PC-3 (cell line): ENCODE measurements at places on chromosomes 1 and 21. TPM values are rescaled to one million over a fixed set of nuclear protein-coding genes. Genes with fewer than 3 reads are reported as not detected.

GRCh38 chr1:89363638-89364536 is at the start of gene GBP6:
TSS of gene GBP6 (plus strand) at chr1:89364059. CDS start at chr1:89368552, 4,493 bp downstream.
- H3K4me3 ChIP-seq, result no peak within 1 kb of the TSS
- H3K4me1 ChIP-seq, result peaks cover 23% of the 10 kb centered on the region
- peak; percentile 55 for DNase-seq
- H3K36me3 ChIP-seq, result no peaks in the 10 kb centered on the region
- H3K27ac ChIP-seq, result peak within 1 kb of the TSS; percentile 88

BRINP3 gene
- not detected in 2 replicates for total RNA-seq

- H3K27ac ChIP-seq, result peak overlapping the region; percentile 98
- peak overlapping the region; percentile 23; the same call in 1 of the 2 replicates for H3K4me3 ChIP-seq
- no peaks in the 10 kb centered on the region for H3K27me3 ChIP-seq
- DNase-seq, result peak; percentile 96
- peaks cover 41% of the 10 kb centered on the region for H3K4me1 ChIP-seq
- H3K36me3 ChIP-seq, result no peaks in the 10 kb centered on the region
These were observed 143.9 kb downstream of the KAZN start for GRCh38 chr1:14742181-14742980.

DNA sequence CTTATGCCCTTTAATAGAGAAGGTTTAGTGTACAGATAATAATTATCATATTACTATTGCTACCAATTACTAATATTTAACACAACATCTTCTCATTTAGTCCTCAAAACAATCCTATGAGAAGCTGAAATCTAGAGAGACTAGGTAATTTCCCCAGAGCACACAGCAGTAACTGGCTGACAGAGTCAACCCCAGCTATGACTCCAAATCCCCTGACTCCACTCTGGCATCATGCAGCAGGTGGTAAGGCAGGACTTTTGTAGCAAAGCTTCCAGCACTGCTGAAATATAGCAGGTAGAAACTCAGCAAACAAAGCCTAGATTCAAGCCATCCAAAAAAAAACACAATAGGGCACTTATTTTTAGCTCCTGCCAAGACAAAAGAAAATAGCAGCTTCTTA is 79.3 kb upstream of the RGS2 start:
- no peak overlapping the region for H3K4me3 ChIP-seq
- no peak for DNase-seq
- H3K4me1 ChIP-seq, result peaks cover 5% of the 10 kb centered on the region; the same call in 1 of the 2 replicates
- no peaks in the 10 kb centered on the region for H3K27me3 ChIP-seq

DNA sequence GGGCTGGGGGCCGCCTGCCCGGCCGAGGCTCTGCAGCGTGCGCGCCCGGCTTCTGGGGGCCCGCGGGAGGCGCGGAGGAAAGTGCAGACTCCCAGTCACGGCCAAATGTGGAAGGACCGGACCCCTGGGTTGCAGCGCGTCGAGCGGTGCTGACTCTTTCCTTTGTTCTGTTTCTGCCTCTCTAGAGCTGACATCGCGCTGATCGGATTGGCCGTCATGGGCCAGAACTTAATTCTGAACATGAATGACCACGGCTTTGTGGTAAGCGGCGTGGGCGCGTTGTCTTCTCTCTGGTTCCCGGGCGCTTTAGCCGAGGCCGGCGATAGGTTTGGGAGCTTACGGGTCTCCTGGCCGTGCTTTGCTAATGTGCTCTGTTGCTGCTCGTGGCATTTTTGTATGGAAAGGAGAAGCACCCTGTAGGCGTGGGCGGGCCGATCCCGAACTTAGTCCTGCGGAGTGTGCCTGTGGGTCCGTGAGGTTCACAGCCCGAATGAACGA is 629 bp downstream of the PGD start:
- peaks cover 21% of the 10 kb centered on the region for H3K36me3 ChIP-seq
- peak overlapping the region; percentile 95 for H3K4me3 ChIP-seq
- DNase-seq, result no peak
- peaks cover 21% of the 10 kb centered on the region for H3K4me1 ChIP-seq
- H3K27me3 ChIP-seq, result no peaks in the 10 kb centered on the region

- H3K27me3 ChIP-seq, result peaks cover 89% of the 10 kb centered on the region
- no peak overlapping the region for H3K27ac ChIP-seq
- H3K36me3 ChIP-seq, result no peaks in the 10 kb centered on the region
- H3K4me3 ChIP-seq, result peak overlapping the region; percentile 22
- H3K4me1 ChIP-seq, result no peaks in the 10 kb centered on the region
These were observed 2.8 kb upstream of the CD1D start for GRCh38 chr1:158177700-158178450.

DNA sequence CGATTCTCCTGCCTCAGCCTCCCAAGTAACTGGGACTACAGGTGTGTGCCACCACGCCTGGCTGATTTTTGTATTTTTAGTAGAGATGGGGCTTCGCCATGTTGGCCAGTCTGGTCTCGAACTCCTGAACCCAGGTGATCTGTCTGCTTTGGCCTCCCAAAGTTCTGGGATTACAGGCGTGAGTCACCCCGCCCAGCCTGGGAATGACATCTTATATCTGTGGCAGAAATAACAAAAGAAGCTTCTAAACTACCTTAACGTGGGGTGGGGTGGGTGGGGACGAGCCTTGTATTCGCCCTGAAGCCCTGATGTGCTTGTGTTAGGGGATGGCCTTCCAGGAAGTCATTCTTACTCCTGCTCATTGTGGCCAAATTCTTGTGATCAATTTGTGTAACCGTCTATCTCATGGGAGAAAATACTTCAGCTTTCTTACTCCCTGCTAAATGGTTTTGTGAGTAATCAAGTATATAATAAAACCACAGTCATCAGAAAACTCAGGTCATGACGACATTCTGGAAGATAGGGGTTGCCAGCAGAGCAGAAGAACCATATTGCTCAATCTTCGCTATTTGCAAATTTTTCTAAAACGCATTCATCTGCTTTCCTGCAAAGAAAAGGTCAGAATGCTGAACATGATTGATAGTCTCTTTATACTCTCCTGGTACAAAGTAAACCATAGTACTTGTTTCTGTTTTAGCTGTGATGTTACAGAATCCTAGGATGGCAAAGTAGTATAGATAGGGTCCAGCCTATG is 63.2 kb downstream of the DIRAS3 start:
- H3K4me3 ChIP-seq, result no peak overlapping the region
- peak overlapping the region; percentile 75 for H3K27ac ChIP-seq
- H3K36me3 ChIP-seq, result no peaks in the 10 kb centered on the region
- peak; percentile 68 for DNase-seq
- H3K4me1 ChIP-seq, result peaks cover 6% of the 10 kb centered on the region; the same call in 1 of the 2 replicates
- no peaks in the 10 kb centered on the region for H3K27me3 ChIP-seq

GPX7 gene
- not detected in 2 replicates for total RNA-seq

- peaks cover 28% of the 10 kb centered on the region for H3K4me1 ChIP-seq
- DNase-seq, result no peak
- no peak overlapping the region for H3K27ac ChIP-seq
- H3K4me3 ChIP-seq, result no peak overlapping the region
- no peaks in the 10 kb centered on the region for H3K36me3 ChIP-seq
- no peaks in the 10 kb centered on the region for H3K27me3 ChIP-seq
These were observed 101.8 kb downstream of the CLIC6 start for GRCh38 chr21:34770576-34770975.

NMNAT2 gene
- 6.0 and 6.6 TPM in 2 replicates for total RNA-seq

DNA sequence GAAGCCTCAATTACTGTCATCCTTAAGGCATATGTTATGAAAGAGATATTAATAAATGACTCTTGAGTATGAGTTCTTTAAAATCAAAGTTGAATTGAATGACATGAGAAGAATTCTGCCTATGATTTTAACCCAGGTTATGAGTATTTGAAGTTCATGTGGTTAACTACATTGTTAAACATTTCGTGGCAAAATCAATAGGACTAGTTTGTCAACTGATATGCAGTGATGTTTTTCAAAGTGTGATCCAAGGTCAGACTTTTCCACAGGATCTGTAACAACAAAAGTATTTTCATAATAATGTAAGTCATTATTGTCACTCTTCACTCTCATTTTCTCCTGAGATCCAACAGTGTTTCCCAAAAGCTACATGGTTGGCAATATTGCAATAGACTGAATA is 189.5 kb downstream of the DENND1B start:
- no peak overlapping the region for H3K27ac ChIP-seq
- no peak for DNase-seq
- H3K4me1 ChIP-seq, result no peaks in the 10 kb centered on the region
- H3K27me3 ChIP-seq, result no peaks in the 10 kb centered on the region
- no peak overlapping the region for H3K4me3 ChIP-seq
- H3K36me3 ChIP-seq, result no peaks in the 10 kb centered on the region; the same call in 1 of the 2 replicates

SPRR2G gene
- not detected in 2 replicates for total RNA-seq

- no peaks in the 10 kb centered on the region for H3K36me3 ChIP-seq
- no peak overlapping the region for H3K4me3 ChIP-seq
- H3K27ac ChIP-seq, result no peak overlapping the region
These were observed 63.5 kb downstream of the ETS2 start for GRCh38 chr21:38869196-38869595.

DNA sequence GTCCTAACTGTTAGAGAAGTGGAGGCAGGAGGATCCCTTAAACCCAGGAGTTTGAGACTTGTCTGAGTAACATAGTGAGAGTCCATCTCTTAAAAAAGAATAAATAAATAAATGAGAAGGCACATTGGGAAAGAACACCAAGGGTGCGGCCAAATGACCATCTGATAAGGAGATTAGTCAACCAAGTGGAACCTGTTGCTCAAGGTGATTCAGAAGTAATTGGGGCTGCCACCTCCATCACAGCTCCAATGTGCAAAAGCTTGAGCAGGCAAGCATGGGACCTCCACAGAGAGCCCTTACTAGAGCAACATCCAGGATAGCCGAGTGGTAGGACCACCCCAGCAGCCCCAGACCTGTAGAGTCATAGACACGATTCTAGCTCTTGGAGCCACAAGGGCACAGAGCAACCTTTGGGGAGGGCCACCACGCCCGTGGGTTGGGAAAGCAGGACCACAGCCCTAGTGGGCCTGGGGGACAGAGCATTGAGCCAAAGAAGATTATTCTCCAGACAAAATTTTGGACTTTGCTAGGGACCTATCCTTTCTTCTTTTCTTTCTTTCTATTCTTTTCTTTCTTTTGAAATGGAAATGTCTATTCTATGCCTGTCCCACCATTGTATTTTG is 40.9 kb downstream of the KCNK1 start:
- H3K4me1 ChIP-seq, result peaks cover 49% of the 10 kb centered on the region
- H3K4me3 ChIP-seq, result peak overlapping the region; percentile 42; the same call in 1 of the 2 replicates
- peak overlapping the region; percentile 93 for H3K27ac ChIP-seq
- H3K36me3 ChIP-seq, result no peaks in the 10 kb centered on the region

GRCh38 chr1:89041119-89041641 is 18.5 kb upstream of the GBP3 start:
- no peaks in the 10 kb centered on the region for H3K27me3 ChIP-seq
- H3K4me1 ChIP-seq, result peaks cover 20% of the 10 kb centered on the region
- H3K4me3 ChIP-seq, result peak overlapping the region; percentile 45
- peak overlapping the region; percentile 81 for H3K27ac ChIP-seq
- peak; percentile 90 for DNase-seq
- H3K36me3 ChIP-seq, result no peaks in the 10 kb centered on the region

GRCh38 chr1:17839641-17840196 is 84.6 kb downstream of the ACTL8 start:
- H3K36me3 ChIP-seq, result no peaks in the 10 kb centered on the region
- peaks cover 6% of the 10 kb centered on the region for H3K27me3 ChIP-seq
- H3K4me3 ChIP-seq, result no peak overlapping the region
- no peaks in the 10 kb centered on the region for H3K4me1 ChIP-seq
- DNase-seq, result no peak
- H3K27ac ChIP-seq, result no peak overlapping the region

- peaks cover 8% of the 10 kb centered on the region for H3K4me1 ChIP-seq
- H3K27ac ChIP-seq, result no peak overlapping the region
- H3K27me3 ChIP-seq, result peaks cover 60% of the 10 kb centered on the region
These were observed 283.1 kb downstream of the GRIK1 start for GRCh38 chr21:29656504-29657239.

GRCh38 chr1:78831731-78832360 is 174.7 kb downstream of the ADGRL4 start:
- H3K27ac ChIP-seq, result peak overlapping the region; percentile 87
- H3K36me3 ChIP-seq, result no peaks in the 10 kb centered on the region
- peaks cover 40% of the 10 kb centered on the region for H3K4me1 ChIP-seq
- peak; percentile 95 for DNase-seq
- no peak overlapping the region for H3K4me3 ChIP-seq

DNA sequence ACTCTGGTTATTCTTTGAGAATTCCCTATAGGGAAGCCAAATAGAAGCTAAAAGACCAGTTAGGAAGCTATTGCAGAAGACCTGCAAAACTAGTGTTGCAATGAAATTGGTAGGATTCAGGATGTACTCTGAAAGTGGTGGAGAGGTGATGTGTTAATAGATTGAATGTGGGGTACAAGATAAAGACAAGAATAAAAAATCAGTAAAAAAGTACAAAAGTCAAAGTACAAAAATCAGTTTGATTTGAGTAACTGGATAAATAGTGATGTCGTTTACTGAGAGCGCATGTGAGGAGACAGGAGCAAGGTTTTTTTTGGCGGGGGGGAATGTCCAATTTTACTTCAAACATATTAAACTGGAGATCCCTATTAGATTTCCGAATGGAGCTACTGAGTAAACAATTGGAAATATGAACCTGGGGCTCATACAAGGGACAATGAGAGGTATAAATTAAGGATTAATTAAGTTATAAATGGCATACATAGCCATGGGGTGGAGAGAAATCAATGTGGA is 2.5 kb upstream of the DCAF8 start:
- H3K27ac ChIP-seq, result no peak overlapping the region
- peaks cover under 1% of the 10 kb centered on the region; the same call in 1 of the 2 replicates for H3K36me3 ChIP-seq
- no peak for DNase-seq
- H3K27me3 ChIP-seq, result no peaks in the 10 kb centered on the region
- peaks cover 22% of the 10 kb centered on the region for H3K4me1 ChIP-seq

DNA sequence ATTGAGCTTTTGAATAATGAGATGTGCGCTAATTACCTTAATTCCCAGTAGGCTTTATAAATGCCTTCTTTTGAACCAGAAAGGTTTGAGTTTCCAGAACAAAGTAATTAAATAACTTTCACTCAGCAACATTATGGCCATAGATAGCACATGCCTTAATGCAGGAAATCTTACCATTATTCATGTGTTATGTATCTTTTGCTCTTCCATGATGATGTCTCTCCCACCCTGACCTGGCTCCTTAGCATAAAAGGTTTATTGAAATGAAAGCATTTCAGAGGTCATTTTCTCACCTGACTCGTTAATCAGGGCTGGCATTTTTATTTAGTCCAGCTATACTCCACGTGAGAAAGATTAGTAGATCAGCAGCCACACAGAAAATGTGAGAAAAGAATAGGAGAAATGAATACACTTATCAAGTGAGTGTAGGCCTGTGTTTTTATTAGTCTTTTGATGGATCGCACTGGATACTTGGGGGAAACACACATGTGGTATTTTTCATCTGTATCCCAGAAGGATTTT is 180.2 kb downstream of the ATP6V1G3 start:
- no peak overlapping the region for H3K4me3 ChIP-seq
- no peaks in the 10 kb centered on the region for H3K36me3 ChIP-seq
- H3K27me3 ChIP-seq, result no peaks in the 10 kb centered on the region

SV2A gene
- not detected in 2 replicates for total RNA-seq

DNA sequence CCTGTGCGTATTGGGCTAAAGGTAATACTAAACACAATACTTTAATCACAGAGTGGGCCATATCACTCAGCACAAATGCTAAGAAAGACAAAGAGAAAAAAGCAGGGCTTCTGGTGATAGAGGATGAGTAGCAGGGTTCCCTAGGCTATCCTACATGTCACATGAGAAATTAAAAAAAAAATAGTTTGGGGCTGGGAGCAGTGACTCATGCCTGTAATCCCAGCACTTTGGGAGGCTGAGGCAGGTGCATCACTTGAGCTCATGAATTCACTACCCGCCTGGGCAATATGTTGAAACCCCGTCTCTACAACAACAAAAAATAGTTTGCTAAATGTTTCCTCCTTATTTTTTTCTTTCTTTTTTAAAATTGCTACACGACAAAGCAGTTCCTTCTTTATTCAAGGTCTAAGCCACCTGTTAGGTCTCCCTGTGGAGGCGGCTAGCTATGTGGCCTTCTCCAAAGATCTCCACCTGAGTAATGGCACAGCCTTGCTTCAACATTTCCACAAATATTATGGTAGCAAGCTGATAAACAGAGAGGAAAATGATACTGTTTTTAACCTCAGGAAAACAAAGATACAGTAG is 1.5 kb downstream of the ENSA start:
- peak; percentile 30 for DNase-seq
- no peak overlapping the region for H3K27ac ChIP-seq
- no peaks in the 10 kb centered on the region for H3K27me3 ChIP-seq
- peaks cover 37% of the 10 kb centered on the region for H3K36me3 ChIP-seq

LMOD1 gene
- 0.06 and 0.07 TPM in 2 replicates for total RNA-seq

S100A2 gene
- total RNA-seq, result 358 and 373 TPM in 2 replicates
